ENCODE measurements at places on chromosomes 2 and 18.

DNA sequence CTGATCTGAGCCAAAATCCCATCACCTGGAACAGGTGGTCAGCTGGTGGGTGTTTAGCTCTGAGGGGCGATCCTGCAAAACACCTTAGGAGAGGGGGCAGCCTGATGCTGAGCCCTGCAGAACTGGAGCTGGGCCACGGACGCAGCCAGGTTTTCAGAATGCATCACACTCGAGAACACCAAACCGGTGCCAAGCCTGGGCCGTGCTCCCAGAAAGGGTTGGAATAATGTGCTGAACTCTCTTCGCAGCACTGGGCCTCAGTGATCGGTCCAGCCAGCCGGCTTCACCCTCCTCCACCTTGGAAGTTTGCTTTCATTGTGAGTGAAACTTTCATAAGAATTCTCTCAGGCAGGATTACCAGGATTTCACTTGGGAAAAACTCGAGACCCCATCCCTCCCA is 56.5 kb upstream of the TTC39C start:
- H3K27ac ChIP-seq = no peak overlapping the region
- no peaks in the 10 kb centered on the region for H3K4me1 ChIP-seq
- DNase-seq = peak; percentile 51
- no peak overlapping the region for H3K4me3 ChIP-seq

GRCh38 chr2:227374158-227374557 is 4.9 kb downstream of the TM4SF20 start:
- H3K27ac ChIP-seq = no peak overlapping the region
- no peak for DNase-seq
- H3K36me3 ChIP-seq = no peaks in the 10 kb centered on the region
- no peak overlapping the region for H3K4me3 ChIP-seq
- H3K27me3 ChIP-seq = no peaks in the 10 kb centered on the region

GRCh38 chr18:34978953-34979608 is 62.1 kb upstream of the MAPRE2 start:
- no peaks in the 10 kb centered on the region for H3K36me3 ChIP-seq
- no peaks in the 10 kb centered on the region for H3K4me1 ChIP-seq
- DNase-seq = peak; percentile 52
- peaks cover 46% of the 10 kb centered on the region for H3K27me3 ChIP-seq

DNA sequence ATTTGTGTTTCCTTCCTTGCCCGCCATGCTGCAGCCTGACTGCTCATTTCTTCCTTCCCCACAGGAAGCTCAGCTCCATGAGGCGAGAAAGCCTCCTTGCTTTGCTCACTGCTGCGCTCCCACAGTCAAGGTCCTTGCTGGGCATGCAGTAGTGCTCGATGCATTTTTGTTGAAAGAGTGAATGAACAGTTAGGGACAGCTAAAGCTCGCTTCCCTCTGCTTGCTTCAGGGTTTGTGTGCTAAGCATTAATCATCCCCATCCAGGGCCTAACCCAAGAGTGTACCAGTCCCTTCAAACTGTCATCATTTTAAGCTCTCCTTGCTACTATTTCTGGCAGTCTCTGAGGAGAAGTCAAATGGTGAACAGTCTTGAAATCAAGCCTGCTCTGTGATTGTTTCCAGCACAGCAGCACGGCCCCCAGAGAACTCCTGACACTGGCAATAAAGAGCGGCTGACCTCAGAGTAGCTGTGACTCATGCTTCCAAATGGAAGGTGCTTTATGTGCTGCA is 171.7 kb upstream of the SOX11 start:
- no peak overlapping the region for H3K4me3 ChIP-seq
- H3K27ac ChIP-seq = peak overlapping the region; percentile 91
- no peaks in the 10 kb centered on the region for H3K27me3 ChIP-seq
- peaks cover 28% of the 10 kb centered on the region for H3K4me1 ChIP-seq
- no peaks in the 10 kb centered on the region for H3K36me3 ChIP-seq

DNA sequence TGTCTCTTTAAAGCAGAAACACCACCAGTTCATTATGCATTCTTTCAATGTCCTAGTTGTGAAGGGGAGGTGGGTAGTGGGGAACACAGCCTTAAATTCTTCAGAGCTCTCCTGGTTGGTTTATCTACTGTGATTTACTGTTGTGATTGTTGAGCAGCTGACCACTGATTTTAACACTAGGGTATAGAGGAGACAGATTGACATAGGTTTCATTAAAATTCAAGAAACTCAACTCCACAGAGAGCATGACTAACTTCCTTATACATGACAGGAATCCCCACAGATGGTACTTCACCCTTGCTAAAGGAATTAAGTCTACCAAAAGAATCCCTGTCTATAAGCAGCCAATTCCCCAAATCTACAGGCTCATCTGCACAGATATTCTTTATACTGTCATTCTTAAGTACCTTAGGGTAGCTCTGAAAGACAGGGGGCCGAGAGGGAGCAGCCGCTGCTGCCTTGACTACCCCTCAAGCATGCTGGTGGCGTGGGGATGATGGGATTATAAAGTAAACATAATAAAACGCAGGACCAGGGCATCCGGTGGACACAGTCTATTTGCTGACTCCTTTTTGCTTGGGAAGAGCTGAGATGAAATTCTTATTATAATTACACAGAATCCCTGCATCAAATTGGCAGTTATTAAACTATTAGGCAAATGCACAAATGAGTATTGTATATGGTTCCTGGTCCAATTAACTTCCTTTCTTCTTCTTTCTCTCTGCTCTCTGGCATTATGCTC is 1377.6 kb upstream of the PIK3C3 start:
- no peaks in the 10 kb centered on the region for H3K36me3 ChIP-seq
- no peaks in the 10 kb centered on the region for H3K27me3 ChIP-seq
- H3K27ac ChIP-seq = no peak overlapping the region
- H3K4me3 ChIP-seq = no peak overlapping the region
- no peaks in the 10 kb centered on the region for H3K4me1 ChIP-seq

GRCh38 chr18:4207383-4207985 is 247.6 kb downstream of the DLGAP1 start:
- H3K4me1 ChIP-seq = no peaks in the 10 kb centered on the region
- no peaks in the 10 kb centered on the region for H3K27me3 ChIP-seq
- H3K36me3 ChIP-seq = no peaks in the 10 kb centered on the region
- no peak overlapping the region for H3K4me3 ChIP-seq
- no peak overlapping the region for H3K27ac ChIP-seq
- DNase-seq = no peak

DNA sequence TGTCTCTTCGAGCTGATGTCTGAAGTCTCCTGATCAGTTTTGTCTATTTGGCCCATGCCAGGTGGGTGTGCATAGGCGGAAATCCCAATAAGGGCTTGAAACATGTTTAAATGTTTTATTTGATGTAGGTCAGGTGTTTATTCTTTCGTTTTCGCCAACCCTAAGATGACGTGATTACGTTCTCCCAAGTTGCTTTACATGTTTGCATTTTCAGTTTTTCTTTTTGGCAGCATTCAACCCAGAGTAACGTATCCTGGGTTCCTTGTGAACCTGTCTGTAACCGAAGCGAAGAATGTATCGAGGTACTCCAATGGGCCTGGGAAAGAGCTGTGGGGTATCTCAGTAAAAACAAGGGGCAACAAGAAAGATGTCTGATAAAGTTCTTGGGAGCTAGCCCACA is 3.1 kb downstream of the ALPK2 start:
- peaks cover 15% of the 10 kb centered on the region for H3K36me3 ChIP-seq
- DNase-seq = no peak
- H3K4me3 ChIP-seq = peak overlapping the region; percentile 81

DNA sequence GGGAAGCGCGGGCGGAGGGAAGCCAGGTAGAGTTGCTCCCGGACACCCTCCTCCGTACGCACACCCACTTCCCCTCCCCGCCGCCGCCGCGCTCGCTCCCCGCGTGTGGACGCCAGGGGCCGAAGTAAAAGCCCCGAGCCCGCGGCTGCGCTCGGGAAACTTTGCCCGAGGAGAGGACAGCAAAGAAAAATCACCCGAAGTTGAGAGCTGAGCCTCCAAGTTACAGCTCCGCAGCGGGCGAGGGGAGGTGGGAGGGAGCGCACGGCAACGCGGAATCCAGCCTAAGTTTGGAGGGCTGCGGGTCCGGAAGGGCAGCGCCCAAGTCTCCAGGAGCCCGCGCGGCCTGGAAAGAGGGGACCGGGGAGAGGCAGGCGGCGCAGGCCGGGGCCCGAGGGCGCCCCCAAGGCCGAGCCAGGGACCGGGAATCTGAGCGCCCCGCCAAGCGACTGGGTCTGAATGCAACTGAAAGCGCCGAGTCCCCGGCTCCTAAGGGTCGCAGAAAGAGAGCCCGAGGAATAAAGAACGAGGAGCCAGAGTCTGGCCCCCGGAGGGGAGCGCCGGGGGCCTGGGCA is 706 bp upstream of the BCL11A start:
- H3K27ac ChIP-seq = no peak overlapping the region
- H3K4me3 ChIP-seq = peak overlapping the region; percentile 87
- no peaks in the 10 kb centered on the region for H3K36me3 ChIP-seq
- peaks cover 3% of the 10 kb centered on the region for H3K4me1 ChIP-seq
- DNase-seq = peak; percentile 73
- H3K27me3 ChIP-seq = peaks cover 43% of the 10 kb centered on the region

DNA sequence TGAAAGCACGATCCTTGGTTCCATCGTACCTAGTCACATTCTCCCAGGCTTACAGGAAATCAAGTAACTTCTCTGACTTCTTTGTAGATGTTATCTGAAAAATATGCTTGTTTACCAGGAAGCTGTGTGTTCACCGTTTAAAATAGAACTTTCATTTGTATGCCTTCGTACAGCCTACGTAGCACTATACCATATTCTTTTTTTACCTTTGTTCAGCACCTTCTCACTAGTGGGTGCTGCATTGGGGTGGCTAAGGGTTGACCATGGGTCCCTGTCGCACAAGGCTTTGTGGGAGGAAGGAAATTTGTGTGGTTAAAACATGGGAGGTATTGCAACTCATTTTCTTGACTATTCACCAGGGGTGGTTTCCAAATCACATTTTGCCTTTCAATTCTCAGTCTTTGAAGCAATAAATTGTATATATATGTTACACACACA is 16.6 kb downstream of the MALT1 start:
- no peaks in the 10 kb centered on the region for H3K4me1 ChIP-seq
- no peak overlapping the region for H3K4me3 ChIP-seq
- H3K36me3 ChIP-seq = peaks cover 30% of the 10 kb centered on the region
- no peak overlapping the region for H3K27ac ChIP-seq
- DNase-seq = no peak

GRCh38 chr2:207805566-207806226 is 36.0 kb upstream of the FZD5 start:
- no peak for DNase-seq
- no peaks in the 10 kb centered on the region for H3K36me3 ChIP-seq
- H3K27ac ChIP-seq = no peak overlapping the region
- H3K4me1 ChIP-seq = no peaks in the 10 kb centered on the region

GRCh38 chr18:48138660-48139430 is 208.4 kb upstream of the SMAD2 start:
- no peak overlapping the region for H3K4me3 ChIP-seq
- no peaks in the 10 kb centered on the region for H3K36me3 ChIP-seq
- DNase-seq = no peak
- H3K27me3 ChIP-seq = peaks cover 54% of the 10 kb centered on the region
- H3K4me1 ChIP-seq = peaks cover 4% of the 10 kb centered on the region

- no peaks in the 10 kb centered on the region for H3K27me3 ChIP-seq
- DNase-seq = no peak
- H3K36me3 ChIP-seq = no peaks in the 10 kb centered on the region
Observed at GRCh38 chr2:12412898-12413305, 303.8 kb upstream of the TRIB2 start.

DNA sequence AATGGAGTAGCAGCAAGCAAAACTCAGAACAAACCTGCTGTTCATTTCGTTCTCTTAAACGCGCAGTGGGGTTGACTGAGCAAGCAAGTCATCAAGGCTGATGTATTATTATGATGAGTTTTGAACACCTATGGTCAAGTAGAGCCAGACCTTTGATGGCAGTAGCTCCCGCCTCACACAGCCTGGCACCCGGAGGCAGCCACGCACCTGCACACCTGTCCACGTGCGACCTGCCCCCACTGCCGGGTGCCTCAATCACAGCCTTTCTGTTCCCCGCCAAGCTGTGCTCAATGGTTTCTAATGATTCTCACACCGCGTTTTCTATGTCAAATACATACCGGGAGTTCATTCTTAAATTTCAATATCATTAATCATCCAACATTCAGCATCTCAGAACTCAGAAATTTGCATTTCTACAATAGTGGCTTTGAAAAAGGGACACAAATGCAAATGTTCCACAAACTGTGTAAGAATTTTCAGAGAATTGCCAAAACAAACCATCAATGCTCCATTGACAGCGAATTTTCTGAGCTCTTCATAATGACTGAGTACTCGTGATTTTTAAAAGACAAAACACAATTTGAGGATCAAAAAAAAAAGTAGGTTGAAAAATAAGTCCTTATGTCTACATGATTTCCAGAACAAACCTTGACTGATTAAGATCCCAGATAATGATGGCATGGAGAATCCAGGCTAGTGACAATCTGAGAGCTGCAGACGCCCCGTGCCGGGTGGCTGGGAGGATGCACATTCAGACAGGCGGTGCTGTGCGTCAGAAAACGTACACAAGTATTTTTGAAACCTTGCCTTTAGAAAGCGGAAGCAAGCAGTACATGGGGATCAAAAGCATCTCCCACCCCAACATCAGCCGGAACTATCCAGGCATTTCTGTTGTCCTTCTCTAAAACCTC is 56.6 kb downstream of the HDAC4 start:
- no peak overlapping the region for H3K4me3 ChIP-seq
- no peak for DNase-seq
- no peaks in the 10 kb centered on the region for H3K4me1 ChIP-seq

DNA sequence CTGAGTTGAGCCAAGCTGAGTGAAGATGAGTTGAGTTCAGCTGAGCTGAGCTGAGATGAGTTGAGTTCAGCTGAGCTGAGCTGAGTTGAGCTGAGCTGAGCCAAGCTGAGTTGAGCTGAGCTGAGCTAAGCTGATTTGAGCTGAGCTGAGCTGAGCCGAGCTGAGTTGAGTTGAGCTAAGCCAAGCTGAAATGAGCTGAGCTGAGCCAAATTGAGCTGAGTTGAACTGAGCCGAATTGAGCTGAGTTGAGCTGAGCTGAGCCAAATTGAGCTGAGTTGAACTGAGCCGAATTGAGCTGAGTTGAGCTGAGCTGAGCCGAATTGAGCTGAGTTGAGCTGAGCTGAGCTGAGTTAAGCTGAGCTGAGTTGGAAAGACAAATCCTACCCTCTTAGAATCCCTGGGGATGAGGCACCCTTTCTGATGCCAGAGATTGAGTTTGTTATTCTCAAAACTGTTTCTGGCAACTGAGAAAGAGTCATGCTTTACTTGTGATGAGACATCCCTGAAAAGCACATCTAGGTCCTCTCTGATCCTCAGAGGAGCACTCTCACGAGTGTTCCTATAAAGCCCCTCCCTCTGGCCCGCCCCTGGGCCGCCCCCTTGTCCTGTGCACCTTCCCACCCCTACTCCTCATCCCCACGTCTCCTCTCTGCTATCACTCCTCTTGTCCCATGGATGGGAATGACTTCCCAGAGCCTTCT is 116.5 kb downstream of the MCFD2 start:
- no peaks in the 10 kb centered on the region for H3K27me3 ChIP-seq
- H3K27ac ChIP-seq = no peak overlapping the region
- no peaks in the 10 kb centered on the region for H3K36me3 ChIP-seq
- DNase-seq = no peak

DNA sequence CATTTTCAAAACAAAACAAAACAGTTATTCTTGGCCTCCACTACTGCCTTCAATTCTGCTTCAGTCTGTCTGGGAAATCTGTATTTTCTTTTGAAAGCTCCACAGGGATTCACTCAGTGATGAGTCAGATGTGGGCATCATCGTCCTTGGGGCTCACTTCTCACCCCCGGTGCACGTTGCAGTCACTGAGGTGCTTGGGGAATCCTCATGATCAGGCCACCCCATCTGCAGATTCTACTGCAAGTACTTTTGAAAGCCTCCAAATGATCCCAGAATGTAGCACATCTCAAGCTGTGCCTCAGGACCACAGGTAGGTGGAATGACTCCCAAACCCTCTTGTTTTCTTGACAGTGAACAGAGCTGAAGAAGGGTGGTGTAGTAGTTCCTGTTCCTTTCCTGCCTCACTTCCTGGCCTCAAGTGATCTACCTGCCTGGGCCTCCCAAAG is 34.3 kb downstream of the LPIN2 start:
- H3K27me3 ChIP-seq = no peaks in the 10 kb centered on the region
- peaks cover 28% of the 10 kb centered on the region for H3K4me1 ChIP-seq
- no peak overlapping the region for H3K27ac ChIP-seq
- no peak overlapping the region for H3K4me3 ChIP-seq
- DNase-seq = peak; percentile 51

Measured in cardiac muscle cell (in vitro differentiated cells and primary cell).